ENCODE measurements at places on chromosomes 5 and 9.

DNA sequence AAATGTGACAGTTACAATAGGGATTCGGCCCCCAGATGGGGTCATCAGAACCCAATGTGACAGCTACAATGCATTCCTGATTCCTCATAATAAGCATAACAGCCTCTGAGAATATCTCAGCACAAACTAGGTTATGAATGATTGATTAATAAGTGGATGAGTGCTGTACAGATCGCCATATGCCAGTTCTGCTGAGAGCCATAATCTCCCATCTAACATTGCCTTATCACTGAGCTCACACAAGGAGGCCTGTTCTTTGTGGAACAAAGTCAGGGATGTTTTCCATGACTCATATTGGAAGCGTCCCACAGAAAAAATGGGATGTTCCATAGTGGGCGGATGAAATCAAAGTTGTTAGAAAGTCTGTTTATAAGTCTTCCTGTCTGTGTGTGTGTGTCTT, 89.6 kb downstream of the KIF4B start:
- no peak for DNase-seq

DNA sequence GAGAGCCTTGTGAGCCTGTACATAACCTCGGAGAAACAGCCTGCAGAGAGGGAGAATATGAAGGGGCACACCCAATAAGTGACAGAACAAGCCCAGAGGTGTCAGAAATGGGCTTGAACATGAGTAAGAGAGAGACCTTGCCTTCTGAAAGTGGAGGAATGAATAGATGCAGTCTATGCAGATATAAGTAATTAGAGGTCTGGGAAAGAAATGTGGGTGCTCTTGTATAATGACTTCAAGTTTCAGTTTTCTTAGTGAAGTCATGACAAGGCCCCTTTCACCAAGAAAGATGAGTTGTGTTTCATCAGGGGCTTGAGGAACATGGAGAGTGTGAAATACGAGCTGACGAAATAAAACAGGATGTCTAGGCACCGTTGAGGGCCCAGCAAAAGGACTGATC, 15.1 kb downstream of the GRAMD2B start:
- no peak for DNase-seq

DNA sequence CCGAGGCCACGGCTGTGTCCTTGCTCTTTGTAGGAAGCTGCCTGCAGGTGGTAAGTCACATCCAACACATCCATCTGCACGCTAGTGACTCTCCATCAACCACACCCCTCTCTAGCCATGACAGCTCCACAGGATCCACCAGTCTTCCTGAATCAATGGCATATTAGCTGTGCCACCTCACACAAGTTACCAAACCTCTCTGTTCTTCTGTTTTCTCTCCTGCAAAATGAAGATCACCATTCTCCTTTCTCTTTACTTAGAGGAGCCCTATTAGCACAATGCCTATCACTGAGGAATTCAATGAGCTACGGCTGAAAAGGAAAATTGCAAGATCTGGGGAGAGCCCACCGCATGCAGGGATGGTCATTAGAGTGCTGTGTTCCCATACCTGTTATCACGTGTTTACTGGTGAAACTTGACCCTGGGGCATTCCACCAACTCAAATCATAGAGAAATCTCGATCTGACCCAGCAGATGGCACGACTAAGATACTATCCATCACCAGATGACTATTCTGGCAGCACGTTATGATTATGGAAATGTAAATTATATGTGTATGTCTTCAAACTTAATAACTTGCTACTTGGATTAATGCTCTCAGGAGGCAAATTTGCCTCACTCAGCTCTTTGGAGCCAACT, 20.9 kb downstream of the WHRN start:
- DNase-seq, result no peak

GRCh38 chr9:81631218-81631745, 58.1 kb downstream of the TLE1 start:
- DNase-seq, result no peak

DNA sequence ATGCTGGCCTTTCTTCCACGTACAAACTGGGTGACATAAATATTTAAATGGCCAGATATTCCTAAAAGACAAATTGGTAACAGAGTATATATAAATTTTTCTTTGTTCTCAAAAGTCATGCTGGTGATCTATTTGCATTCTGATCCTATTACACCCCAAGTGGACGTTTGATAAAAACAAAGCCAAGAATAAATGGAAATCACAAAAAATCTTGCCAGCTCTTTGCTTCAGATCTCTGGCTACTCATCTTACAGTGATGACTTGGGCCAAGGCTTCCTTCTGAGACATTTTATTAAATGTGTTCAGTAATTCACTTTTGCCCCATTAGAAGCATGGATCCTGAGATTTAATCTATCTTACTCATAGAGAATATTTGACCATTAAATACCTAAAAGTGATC, 444.3 kb upstream of the PIK3R1 start:
- DNase-seq, result no peak

DNA sequence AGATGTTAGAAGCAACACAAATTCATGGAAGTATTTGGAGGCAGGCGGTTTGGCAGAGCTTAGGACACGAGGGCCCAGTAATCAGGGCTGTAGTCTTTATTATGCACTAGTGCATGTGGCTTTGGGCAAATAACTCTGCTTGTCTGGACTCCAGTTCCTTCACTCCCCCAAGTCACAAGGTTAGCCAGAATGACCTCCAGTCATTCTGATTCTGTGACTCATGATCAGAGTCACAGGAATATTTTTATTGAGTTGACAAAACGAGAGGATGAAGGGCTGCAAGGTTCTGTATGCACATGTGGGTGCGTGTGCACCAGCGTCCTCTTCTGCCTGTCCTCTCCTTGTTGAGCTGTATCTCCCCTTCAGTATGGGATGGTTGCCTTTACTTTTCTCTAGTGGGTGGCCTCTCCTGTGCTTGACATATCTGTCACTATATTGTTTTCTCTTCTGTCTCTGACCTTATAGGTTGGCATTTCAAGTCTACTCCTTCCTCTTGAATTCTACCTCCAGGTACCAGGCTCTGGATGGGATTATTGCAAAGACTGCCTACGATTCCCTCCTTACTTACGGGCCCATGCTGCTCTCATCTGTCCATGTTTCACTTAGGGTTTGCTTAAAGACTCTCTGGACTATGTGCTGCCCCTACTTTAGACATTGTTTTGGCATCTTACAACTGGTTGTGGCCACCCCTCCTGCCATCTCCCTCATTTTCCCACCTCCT, 94.6 kb downstream of the KDM4C start:
- DNase-seq, result no peak

DNA sequence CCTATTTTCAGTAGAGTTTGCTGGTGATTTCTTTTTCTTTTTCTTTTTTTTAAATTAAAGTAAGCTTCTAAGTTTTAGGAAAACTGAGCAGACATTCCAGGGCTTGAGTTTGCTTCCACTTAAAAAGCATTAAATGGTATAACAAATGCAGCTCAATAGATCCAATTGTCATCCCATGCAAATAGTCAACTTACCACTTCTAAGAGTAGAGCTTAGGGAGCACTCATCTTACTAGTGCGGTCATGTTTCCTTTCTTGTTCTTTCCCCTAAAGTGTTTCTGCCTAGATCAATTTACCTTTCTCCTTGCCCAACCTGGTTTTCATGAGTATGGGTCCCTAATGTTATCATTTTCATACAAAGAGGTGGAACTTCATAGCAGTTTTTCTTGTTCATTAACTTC, 13.0 kb upstream of the CEP120 start:
- DNase-seq, result no peak

GRCh38 chr5:108101130-108101529, 280.8 kb downstream of the FBXL17 start:
- DNase-seq, result no peak

- DNase-seq, result no peak
These were observed 1.8 kb downstream of the LPCAT1 start for GRCh38 chr5:1521671-1522600.

DNA sequence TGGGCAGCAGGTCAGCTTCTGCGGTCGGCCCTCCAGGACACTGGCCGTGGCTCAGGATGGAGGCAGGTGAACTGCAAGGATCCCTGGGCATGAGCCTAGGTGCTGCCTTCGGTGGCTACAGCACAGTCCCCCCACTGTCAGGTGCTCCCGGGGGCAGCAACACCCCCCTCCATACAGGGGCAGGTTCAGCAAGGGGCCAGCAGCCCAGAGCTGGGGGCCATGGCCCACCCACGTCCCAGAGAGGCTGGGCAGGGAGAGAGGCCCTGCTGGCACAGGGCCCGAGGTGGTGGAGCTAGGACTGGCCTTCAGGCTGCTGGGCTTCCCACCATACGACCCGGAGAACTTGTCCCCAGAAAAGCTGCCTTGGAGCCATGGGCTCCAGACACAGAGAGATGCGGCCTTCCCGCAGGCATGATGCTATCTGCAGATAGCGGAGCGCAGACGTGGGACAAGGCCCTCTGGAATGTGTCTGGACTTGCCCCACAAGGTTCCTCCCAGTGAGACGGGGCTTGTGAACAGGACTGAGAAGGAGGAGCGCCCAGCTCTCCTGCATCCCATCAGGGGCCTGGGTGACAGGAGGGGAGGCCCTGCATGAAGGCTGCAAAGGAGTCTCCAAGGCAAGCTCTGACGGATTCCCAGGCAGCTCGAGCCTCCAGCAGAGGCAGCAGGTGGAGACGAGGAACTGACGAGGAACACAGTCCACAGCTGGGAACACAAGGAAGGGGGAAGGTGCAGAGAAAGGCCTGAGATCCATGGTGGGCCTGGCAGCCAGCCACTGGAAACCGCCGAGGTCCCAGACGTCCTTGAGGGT, 111.1 kb downstream of the VAV2 start:
- no peak for DNase-seq

GRCh38 chr9:16501141-16501540, 369.3 kb downstream of the BNC2 start:
- no peak for DNase-seq

DNA sequence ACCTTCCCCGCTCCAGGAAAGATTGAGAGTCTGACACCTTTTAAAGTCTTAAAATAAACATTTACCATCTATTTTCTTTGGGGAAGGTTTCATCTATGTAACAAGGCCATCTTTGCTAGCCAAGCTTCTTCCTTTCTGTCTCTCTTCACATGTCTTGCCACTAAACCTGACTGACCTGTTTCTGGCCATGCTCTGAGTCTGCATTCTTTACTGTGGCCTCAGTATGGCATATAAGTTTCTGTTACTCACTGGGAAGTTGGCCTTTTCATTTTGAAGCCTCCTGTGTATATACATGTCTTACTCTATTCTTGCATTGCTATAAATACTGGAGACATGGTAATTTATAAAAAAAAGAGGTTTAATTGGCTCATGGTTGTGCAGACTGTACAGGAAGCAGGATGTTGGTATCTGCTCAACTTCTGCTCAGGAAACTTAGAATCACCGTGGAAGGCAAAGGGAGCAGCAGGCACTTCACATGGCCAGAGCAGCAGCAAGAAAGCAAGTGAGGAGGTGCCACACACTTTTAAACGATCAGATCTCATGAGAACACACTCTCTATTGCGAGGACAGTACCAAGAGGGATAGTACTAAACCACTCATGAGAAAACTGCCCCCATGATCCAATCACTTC, 48.1 kb downstream of the KCNV2 start:
- DNase-seq, result no peak

DNA sequence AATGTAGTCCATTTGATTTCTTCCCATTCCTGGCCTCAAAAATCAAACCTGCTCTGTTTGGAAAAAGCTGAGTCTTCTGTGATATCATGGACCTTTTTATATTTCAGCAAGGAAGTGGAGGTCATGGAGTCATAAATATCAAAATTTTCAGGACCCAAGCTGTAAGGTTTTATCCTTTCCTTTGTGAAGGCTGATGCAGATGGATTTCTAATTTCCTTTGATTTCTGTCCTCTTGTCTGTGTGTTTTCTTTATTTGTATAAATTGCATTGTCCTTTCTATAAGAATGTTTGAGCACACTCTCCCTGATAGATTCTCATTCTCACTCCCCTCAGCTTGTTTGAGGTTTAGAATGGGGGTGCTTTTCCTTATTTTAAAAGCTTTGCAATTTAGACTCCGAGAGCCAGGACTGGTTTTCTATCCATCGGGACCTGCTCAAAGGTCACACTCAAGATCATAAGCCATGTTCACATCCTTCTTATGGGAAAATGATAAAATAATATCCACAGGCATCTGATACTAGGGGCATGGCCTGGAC, 127.4 kb upstream of the TMEM161B start:
- no peak for DNase-seq

DNA sequence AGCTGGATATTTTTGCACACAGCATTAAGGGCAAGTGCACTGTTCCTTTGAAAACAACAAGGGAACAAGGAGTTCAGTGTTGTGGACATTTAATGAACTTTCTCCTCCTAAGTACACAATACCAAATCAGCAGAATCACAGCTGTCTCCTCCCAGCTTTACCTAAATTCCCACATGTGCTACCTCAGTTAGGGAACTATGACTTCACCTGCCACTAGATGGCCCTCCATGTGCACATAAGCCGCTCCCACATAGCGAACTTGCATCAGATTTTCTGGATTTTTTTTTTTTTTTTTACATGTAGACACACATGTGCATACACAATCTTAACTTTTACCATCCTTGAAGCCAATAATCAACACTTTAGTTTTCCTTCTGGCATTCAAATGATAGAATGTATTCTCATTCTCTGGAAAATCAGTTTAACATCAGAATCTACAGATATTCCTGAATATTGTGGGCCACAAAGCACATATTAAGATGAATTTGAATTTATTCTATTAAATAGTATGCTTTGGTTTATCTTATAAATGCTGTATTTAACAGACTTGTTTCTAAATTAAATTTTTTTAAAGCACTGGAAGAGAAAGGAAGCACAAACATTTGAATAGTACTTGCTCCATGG, 123.6 kb downstream of the PALM2AKAP2 start:
- DNase-seq, result peak; percentile 47

GRCh38 chr5:44987026-44987425, 178.3 kb downstream of the MRPS30 start:
- no peak for DNase-seq

DNA sequence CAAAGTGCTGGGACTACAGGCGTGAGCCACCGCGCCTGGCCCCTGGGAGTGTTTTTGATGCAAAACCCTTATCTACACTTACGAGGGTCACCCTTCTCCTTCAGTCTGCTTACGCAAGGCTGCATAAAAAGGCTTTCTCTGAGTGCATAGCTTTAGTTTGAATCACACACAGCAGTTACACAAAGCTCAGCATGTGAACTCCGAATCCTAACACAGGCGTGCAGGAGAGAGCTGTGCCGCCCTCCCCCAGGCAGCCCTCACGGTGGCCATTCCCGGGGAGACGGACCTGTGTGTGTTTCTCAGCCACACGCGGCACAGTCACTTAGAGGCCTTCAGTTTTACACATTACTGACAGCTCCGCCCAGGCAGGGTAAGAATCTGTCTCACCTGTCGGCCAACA, 26.7 kb downstream of the EXD3 start:
- no peak for DNase-seq

DNA sequence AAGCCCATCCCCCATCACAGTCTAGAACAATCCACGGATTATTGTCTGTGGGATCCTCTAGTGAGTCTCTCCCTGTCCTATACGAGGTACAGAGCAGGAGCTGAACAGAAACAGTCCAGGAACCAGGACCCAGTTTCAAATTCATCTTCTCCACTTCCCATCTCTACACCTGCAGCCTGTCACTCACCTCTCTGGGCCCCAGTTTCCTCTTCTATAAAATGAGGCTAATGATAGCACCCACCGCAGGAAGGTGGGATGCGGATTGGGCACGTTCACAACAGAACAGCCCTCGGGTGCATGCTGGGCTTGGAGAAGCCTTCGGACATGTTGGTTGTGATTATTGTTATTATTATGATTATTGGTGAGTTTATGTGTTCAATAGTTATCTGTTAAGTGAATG, 78.5 kb downstream of the ANKRD33B start:
- DNase-seq, result no peak

GRCh38 chr9:4214486-4214885, 85.4 kb downstream of the GLIS3 start:
- DNase-seq, result no peak
